ENCODE measurements at places on chromosomes 11 and 22.

DNA sequence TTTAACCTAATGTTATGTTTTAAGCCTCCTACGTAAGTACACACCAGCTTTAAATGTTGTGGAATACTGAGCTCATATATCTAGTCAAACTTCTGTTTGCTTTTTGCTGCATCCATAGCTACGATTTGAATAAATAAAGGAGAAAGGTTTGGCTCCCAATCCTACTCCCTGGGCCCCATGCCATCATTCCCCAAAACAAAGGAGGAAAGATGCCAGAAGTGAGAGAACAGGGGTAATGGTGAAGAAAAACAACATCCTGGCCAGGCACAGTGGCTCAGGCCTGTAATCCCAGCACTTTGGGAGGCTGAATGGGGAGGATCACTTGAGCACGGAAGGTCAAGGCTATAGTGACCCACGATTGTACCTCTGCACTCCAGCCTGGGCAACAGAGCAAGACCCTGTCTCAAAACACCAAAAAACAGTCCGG, 26.5 kb downstream of the SCGB1A1 start:
- no peak for DNase-seq

- no peak for DNase-seq
Measured at GRCh38 chr22:25645964-25646363, 81.5 kb downstream of the GRK3 start.

DNA sequence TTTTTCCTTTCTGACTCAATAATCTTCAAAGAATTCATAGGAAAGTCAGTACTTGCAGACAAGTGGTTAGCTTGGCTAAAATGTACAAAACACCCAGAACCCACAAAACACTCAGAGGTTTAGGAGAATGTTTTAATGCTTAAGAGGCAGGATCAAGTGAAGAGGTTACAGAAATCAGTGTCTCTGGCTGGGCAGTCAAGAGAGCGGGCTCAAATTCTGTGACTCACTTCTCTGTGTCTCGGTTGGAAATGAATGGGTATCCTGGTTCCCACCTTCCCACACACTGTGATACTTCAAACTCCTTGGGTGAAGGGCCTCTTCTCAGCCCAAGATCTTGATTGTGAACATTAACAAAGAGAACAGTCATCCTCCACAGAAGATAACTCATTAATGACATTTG, 3.8 kb downstream of the MPEG1 start:
- no peak for DNase-seq

GRCh38 chr22:26563022-26563421, 26.9 kb downstream of the TPST2 start:
- DNase-seq, result no peak

DNA sequence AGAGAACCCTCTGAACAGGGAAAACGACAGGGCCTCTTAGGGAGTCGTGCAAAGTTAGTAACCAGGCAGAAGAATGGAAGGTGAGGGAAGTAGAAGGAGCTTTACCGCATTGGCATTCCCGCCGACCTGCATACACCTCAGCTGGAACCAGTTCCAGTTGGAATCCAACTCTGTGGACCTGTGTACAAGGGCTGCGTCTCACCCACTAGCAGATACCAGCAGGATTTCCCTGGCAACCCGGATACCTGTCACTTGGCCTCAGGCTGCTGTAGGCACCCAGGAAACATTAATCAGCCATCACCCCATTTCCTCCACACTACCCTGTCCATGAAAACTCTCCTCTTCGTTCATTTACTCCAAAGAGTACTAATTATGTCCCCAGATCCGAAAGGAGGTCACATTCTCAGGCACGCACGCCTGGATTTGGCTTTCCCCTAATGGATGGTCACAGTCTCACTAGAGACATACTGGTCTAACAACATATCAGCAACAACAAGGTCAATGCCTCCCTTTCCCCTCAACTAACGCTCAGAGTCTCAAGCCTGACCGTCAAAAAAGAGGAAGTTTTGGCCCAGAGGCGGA, 842 bp downstream of the ARFGAP2 start:
- DNase-seq, result no peak

- no peak for DNase-seq
Measured at GRCh38 chr22:50403701-50404101, 60.6 kb downstream of the PPP6R2 start.

- peak; percentile 74 for DNase-seq
Measured at GRCh38 chr11:102225689-102226568, 91.4 kb upstream of the BIRC3 start.

DNA sequence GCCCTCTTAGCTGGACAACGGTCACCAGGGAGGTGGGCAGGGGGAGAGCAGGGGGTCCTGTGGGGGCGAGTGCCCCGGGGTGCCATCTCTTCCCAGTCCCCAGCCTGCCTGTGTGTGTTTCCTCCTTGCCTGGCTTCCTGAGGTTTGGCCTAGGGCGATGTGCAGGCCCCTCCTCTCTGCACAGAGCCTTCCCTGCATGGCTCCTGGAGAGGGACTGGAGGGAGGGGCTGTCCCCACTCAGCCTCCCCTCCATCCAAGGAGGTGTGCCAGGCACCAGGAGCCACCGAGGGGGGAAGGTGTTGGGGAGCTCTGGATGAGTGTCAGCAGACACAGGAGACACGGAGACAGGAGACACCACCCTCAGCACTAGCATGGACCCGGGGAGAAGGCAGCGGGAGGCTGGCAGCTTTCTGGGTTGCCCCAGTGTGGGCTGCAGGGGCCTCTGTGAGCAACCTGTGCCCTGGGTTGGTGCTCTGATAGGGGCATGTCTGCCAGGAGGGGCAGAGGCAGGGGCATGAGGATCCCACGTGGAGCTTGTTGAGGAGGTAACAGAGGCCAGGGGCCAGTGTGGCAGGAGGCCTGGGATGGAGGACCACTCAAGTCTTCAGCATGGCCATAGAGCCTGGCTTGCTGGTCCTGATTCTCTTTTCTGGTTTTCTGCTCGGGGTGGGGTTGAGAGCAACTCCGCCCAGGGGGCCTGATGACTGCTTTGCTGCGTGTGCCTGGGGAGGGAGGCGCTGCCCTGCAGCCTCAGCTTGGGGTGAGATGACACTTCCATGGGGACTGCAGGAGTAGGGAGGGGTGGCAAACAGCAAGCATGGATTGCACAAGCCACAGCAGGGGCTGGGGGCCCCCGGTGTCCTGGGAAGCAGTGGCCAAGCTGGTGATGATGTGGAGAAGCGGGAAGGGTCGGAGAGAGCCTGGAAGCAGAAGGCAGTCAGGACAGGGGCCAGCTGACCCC, 78.8 kb downstream of the ST3GAL4 start:
- DNase-seq, result no peak

DNA sequence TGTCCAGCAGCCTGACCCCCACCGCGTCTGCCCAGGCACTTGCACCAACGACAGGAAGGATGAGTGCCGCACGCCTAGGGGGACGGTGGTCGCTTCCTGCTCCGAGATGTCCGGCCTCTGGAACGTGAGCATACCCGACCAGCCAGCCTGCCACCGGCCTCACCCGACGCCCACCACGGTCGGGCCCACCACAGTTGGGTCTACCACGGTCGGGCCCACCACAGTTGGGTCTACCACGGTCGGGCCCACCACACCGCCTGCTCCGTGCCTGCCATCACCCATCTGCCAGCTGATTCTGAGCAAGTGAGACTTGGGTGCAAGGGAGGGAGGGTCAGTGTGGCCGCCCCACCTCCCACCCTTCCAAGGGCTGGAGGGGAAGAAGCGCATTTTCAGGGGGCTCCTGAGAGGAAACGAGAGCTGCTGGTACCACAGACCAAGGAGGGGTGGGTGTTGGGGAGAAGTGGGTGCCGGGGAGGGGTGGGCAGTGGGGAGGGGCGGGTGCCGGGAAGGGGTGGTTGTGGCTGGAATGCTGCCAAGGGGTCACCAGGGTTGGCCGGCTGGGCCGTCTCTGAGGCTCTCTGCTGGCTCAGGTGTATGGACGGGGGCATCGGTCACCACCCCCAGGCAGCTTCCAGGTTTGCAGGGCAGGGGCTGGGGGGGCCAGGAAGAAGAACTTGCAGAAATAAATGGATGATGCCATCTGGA, 27.7 kb upstream of the MUC5B start:
- DNase-seq, result no peak

- peak; percentile 70 for DNase-seq
Measured at GRCh38 chr11:64661146-64661545, 61.9 kb downstream of the NRXN2 start.

GRCh38 chr11:43737201-43737590, 56.7 kb downstream of the HSD17B12 start:
- DNase-seq, result no peak

DNA sequence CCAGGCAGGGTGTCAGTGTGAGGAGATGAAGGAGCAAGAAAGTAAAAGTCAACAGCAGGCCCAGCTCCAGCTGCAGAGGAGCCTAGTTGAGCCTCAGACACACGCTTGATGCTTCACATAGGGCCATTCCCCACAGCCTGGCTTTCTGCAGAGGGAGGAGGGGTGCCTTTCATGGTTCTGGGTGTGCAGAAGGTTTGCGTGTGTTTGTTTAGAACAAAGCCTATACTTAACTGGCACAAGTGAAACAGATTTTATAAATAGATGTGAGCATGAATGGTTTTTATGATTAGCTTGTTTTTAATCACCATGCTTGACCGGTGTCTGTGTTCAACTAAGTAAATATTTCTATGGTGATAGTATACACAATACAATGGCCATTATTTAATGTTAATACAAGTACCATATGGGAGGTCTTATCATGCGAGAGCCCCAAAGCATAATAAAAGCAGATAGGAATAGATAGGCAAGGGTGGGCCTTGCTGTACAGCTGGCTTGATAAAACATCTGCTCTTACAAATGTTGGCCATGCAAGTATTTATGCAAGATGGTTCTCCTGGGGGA, 290.2 kb downstream of the ETS1 start:
- DNase-seq, result no peak

GRCh38 chr22:47355776-47356510, 593.5 kb downstream of the TBC1D22A start:
- no peak for DNase-seq

DNA sequence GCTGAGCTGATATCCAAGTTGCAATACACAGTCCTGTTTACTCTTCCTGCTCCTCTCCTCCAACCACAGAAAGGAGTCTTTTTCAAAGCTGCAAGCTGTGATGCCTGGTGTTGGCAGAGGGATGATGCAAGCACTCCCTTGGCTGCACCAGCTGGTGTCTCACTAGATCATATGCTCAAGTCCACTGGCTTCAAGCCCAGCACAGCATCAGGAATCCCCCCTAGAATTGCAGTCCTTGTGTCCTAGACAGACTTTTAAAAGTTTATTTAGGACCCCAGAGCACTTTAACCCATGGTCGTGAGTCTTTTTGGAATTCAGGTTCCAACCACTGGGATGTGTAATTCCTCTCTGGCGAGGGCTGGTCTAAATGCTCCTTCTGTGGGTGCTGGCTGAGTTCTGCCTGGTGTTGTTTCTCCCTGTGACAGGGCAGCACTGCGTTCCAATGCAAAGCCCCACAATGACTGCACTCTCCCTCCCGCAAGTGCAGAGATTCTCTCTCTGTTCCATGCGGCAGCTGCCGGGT, 1.9 kb upstream of the HEPN1 start:
- no peak for DNase-seq

GRCh38 chr11:9956483-9956882, 292.6 kb downstream of the SWAP70 start:
- no peak for DNase-seq

- DNase-seq, result no peak
Measured at GRCh38 chr22:21726650-21727049, 8.9 kb downstream of the YPEL1 start.

GRCh38 chr11:8242499-8243280, 21.0 kb downstream of the LMO1 start:
- no peak for DNase-seq

- peak; percentile 66 for DNase-seq
Measured at GRCh38 chr22:37525073-37525745, 6.0 kb upstream of the CARD10 start.

Measured in HS-27A (cell line).